ENCODE measurements at places on chromosomes 5 and 9.
A peak's percentile ranks its signal among the peaks of the same experiment; 100 is the strongest.

DNA sequence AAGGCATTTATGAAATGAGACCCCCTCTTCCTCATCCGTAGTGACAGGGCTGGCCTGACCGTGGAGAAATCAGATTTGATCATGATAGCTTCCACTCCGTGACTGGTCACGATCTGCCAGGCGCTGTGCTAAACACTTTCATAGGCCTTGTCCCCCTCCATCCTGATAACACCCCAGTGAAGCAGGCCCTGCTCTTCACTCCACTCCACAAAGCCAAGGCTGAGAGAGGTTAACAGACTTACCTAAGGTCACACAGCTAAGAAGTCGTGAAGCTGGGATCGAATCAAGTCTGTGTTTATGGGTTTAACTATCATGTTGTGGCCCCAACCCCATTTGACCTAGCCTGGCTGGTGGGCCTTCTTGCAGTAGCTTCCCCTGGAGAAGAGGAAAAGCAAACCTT lies 53.3 kb upstream of the IL17B start:
- DNase-seq: no peak

GRCh38 chr5:167708449-167708848 lies 583.0 kb upstream of the WWC1 start:
- DNase-seq: no peak

DNA sequence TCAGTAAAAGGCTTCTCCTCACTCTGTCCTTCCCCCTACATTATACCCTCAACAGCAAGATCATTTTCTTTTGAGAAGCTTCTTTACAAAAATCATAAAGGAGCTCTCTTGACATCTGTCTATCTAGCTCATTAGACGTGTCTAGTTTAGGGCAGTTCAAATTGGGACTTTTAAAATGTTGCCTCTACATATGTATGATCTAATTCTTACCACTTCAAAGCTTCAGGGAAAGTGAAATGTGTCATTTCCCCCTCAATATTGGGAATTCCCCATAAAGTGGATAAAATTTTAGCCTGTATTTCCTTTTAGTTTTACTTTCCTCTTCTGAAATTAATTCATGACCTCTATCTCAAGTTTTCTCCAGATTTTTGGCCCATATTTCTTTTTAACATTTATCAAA lies 323.7 kb downstream of the ARRDC3 start:
- no peak for DNase-seq

- DNase-seq: peak; percentile 41
These were observed 11.6 kb downstream of the ABL1 start for GRCh38 chr9:130846487-130847305.

DNA sequence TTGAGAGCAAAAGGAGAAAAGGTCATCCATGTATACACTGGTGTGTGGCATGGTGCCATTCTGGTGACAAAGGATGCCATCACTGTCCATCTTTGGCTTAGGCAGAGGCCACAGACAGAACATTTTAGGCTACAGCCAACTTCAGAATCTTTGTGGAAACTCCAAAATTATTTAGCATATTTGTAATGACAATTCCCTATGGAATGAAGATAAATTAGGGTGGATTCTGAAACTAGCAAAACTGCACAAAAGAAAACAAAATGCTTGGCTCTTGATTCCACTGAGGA lies 92.5 kb downstream of the FBXW11 start:
- DNase-seq: no peak

GRCh38 chr5:94771742-94772141 lies 153.3 kb downstream of the SLF1 start:
- DNase-seq: no peak

DNA sequence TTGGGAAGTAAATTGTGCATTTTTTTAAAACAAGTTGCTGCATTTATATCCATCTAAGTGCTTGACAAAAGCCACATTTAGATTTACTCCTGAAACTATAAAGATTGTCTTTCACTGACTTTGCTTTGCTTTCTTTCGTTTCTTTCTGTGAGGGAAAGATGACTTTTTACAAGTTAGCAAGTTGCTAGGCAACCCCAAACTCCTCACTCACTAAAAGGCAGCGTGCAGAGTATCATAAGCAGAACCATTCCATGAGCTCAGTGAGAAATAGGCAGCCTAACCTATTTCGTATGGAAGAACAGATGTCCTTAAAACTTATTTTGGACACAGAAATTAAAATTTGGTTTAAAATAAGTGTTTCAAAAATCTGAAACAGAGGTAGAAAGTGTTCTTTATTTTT lies 29.0 kb downstream of the KLF9 start:
- no peak for DNase-seq

DNA sequence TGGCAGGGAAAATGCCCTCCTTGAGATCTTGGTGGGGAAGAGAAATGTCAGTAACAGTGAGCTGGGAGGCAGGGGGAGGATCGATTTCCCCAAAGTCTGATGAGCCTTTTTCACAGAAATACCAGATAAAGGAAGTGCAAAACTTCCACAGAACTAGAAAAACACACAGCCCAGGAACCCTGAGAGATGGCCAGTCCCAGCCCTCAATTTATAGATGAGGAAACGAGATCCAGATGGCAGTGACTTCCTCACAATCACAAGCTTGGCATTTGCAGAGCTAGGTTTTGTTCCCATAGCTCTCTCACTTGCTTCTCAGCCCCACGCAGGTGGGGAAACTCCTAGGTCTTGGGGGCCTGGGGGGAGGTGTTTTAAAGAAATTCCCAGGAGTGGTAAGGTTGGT lies 3.8 kb upstream of the GGTA1 start:
- no peak for DNase-seq
